ENCODE measurements at places on chromosomes 16 and 17. TPM values are rescaled to one million over a fixed set of nuclear protein-coding genes. Genes with fewer than 3 reads are reported as not detected.

Gene CRISPLD2
- 0.30 TPM for polyA plus RNA-seq

Gene TP53TG3F
- polyA plus RNA-seq = not detected

Gene ZMYND15
- not detected for polyA plus RNA-seq

Gene VASN
- polyA plus RNA-seq = not detected

Gene ADCY7
- 43.0 TPM for polyA plus RNA-seq

Gene FDXR
- 7.2 TPM for polyA plus RNA-seq

Gene TBC1D28
- polyA plus RNA-seq = not detected

Gene SEC14L1
- polyA plus RNA-seq = 20.8 TPM

Gene NEUROD2
- polyA plus RNA-seq = not detected

Gene PLLP
- polyA plus RNA-seq = 0.49 TPM

Gene PITPNM3
- 0.12 TPM for polyA plus RNA-seq

Gene KRTAP3-1
- polyA plus RNA-seq = not detected

Gene KCNJ18
- polyA plus RNA-seq = not detected

Gene MIF4GD
- 86.6 TPM for polyA plus RNA-seq

Data from CD4-positive, CD25-positive, alpha-beta regulatory T cell (primary cell).